ENCODE measurements at places on chromosomes 2 and 18.

- no peak for DNase-seq
Observed at GRCh38 chr2:160646684-160647444, 153.3 kb upstream of the RBMS1 start.

DNA sequence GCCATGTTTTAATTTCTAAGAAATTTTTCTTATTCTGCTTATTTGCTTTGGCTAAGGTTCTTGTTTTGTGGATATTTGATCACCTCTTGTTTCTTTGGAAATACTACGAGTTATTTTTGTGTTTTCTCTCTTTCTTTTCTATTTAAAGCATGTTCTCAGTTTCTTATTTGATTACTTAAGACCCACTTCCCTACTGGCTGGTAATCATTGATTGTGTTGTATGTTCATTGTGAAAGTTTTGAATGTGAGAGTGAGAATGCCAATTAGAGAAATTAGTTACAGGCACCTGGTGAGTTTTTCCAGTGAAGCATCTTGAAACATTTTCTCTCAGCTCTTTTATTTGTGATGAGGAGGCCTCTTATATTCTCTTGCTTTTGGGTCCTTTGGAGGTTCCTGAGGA lies 226.7 kb upstream of the MC4R start:
- DNase-seq, result no peak

- no peak for DNase-seq
Observed at GRCh38 chr2:120600786-120601185, 134.9 kb upstream of the GLI2 start.

DNA sequence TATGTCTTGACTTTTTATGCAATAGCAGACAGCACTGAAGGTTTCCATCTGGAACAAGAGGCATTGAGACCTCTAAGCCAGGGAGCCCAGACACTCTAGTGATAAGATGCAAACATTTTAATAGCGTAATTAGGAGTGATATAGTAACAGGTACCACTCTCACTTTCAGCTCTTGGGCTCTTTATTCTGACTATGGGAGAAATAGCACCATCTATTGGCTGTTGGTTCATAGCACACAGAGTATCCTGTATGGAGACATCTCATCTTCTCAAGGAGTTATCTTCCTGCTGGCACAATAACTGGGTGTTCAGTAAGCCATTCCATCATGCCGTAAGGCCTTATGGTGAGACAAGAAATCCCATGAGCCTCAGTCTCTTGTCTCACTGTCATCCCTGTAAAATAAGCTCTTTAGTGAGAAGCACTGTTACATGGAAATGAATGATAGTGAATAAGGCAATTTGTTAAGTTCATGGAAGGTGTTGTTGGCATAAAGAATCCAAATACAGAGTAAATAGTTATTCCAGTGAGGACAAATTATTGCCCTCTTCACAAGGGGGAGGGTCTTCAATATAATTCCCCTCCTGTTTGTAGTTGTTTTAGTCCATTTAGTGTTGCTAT lies 48.3 kb downstream of the THUMPD2 start:
- no peak for DNase-seq

- no peak for DNase-seq
Observed at GRCh38 chr2:236767941-236768340, 198.3 kb downstream of the ACKR3 start.

GRCh38 chr2:16021611-16022363 lies 81.4 kb downstream of the MYCN start:
- DNase-seq, result peak; percentile 28

DNA sequence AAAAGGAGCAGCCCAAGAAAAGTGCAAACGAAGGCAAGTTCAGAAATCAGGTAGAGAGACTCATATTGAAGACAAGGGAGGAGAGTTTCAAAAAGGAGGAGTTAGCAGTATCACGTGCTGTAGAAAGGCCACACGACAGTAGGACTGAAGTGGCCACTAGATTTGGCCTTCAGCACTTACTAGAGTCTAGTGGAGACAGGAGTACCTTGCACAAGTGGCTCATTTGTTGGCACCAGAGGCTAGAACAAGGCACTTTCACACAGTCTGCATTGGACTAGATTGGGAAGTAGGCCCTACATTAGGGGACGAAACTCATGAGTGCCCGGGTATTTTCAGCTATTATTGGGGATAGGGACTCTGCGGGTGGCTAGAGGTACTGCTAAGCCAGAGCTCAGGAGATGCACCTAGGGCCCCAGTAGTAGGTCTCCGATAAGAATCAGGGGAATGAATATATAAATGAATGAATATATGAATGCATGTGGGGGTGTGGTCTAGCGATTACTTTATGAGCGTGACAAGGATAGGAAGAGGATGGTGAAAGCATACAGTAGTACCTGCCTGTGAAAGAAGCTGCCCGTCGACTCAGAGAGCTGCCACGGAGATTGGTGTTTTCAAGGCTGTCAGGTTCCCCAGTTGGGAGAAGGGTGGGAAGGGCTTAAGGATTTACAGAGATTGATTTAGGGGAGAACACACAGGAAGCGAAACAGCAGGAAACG lies 1.4 kb upstream of the NCOA1 start:
- no peak for DNase-seq

DNA sequence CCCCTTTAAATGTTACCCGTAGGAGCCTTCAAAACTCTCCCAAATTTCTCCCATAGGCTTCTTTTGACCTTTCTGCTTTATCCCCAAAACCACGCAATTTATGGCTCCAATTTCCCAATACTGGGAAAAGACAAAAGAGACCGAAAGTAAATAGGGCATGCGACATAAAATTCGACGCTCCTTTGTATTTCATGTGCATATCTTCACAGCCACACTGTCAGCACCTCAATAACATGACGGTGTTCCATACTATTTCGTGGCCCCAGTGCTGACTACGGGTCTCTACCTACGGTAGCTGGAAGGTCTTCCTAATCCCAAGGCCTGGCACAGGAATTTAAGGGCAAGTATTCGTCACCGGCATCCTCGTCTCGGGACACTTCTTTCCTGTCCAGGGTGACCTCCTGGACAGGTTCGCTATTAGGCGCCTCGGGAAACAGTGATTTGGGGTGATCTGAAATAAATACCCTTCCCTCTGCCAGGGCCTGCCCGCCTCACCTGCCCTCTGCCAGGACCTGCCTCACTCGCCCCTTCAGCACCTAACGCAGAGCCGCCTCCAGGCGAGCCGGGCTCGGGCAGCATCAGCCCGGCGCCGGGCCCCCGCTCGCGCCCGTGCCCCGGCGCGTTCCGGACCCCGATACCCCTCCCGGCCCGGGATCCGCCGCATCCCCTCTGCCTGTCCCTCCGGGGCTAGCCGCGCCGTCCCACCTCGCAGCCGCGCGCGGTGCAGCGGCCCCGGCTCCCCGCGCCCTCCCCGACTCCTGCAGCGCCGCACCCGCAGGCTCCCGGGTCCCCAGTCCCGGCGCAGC lies 680 bp downstream of the DTNB start:
- DNase-seq, result peak; percentile 37

GRCh38 chr18:63306819-63307550 lies 12.6 kb downstream of the BCL2 start:
- no peak for DNase-seq

GRCh38 chr18:78321402-78321801 lies 658.2 kb upstream of the SALL3 start:
- DNase-seq, result no peak

GRCh38 chr2:207747653-207748560 lies 21.8 kb downstream of the FZD5 start:
- no peak for DNase-seq

DNA sequence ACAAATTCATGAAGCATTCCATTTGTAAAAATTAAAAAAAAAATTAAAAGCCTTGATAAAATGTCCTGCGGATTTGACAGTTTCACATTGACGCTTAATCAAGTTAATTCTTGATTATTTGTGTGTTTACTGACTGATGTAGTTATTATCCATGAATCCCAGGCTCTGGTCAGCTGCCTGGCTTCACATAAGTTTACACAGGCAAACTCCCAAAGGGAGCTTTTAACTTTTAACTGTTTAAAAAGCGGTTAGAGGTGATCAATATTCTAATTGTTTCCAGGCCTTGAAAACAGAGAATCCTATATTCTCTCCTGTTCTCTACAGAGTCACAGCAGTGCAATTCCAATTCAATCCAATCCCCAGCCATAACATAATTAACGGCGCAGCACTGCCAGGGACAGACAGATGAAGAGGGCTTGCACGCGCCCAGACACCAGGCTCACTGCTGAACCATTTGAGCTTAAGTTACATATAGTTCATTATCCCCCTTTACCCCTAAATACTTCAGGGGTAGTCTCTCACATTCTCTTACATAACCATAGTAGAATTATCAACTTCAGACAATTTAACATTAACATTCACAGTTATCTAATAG lies 47.5 kb downstream of the ATP8B1 start:
- no peak for DNase-seq

- DNase-seq, result no peak
Observed at GRCh38 chr18:49610022-49610445, 48.2 kb downstream of the LIPG start.

- DNase-seq, result no peak
Observed at GRCh38 chr18:73636355-73636754, 511.3 kb downstream of the FBXO15 start.

DNA sequence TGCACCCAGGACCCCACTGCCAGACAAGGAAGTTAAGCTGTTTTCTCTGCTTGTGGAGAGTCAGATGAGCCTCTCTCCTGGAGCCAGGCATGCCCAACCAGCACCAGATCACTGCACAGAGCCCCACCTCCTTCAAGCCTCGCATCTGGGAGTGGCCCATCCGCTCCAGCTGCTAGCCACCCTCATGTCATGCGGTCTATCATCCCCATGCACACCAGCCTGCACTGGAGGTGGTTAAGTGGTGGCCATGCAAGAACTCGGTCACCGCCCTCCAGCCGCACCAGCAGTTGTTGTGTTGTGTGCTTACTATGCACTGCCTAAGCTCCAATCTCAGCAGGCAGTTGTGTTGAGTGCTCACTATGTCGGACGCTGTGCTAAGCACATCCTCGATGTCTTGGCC lies 177.9 kb upstream of the SLC14A2 start:
- DNase-seq, result no peak

DNA sequence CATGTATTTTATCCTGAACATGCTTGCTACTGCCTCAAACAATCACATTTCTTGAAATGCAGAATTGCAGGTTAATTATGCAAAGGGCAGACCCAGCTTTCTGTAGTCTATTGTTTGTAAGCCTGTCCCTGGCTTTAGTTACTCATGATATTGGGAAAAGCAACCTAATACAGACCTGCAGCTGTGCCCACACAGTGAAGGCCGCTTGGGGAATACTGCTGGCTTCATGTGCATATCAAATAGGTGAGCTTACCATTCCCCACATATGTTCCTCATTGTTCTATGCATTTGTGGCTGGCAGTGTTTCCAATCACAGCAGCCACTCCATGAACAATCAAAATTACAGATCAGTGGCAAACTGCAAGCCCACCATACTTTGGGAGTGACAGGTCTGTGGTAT lies 186.3 kb downstream of the TMEM163 start:
- DNase-seq, result no peak

DNA sequence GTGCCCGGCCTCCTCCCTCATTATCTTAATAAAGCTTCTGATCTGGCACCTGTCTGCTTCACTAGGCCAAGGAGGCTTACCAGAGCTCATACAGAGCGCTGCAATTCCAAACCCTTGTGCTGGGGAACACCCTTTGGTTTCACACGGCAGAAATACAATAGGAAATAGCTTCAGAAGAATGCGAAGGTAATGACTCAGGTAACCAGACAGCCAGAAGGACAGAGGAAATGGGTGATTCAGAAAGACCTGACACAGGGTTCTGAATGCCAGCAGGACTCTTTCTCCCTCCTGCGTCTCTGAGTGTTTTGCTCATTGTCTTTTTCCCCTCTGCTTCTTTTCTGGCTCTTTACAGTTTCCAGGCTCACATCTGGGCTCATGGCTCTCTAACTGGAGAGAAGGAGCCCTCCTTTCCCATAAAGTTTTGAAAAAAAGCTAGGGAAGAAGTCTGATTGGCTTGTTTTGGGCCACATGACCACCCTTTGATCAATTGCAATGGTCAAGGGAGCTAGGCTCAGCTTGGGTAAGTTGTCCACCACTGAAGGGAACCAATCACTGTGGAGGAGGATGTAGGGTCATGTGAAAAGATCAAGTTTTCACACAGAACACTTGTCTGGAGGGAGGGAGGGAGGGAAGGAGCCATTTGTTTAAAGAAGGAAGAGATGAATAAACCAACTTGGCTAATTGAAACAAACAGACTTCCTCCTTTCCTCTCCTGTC lies 90.5 kb upstream of the UPP2 start:
- DNase-seq, result no peak

DNA sequence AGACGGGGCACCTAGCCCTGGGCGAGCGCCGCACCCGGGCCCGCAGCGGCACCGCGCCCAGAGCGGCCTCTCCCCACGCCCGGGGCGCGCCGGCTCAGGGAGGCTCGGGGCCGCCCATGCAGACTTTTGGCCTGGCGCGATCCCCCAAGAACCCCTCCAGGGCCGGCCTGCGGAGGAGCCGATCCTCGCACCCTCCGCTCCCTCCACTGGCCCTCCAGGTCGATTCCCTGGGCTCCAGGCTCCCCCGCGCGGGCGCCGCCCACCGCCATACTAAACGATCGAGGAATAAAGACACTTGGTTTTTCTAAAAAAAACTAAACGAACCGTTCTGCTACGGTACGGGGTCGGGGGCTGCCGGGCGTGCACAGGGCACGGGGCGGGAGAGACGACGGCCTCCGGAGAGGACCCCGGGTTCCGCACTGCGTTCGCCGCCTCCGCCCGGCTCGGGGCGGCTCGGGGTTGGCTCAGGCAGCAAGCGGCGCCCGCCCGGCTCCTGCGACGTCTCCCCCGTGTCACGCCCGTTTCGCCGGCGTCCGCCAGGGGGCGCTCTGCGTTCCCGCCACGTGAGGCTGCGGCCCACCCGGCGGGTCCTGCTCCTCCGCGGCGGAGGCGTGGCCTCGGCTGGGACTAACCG lies 365 bp upstream of the KHK start:
- peak; percentile 95 for DNase-seq

- no peak for DNase-seq
Observed at GRCh38 chr2:217108575-217109027, 248.7 kb upstream of the TNP1 start.

GRCh38 chr2:229132236-229132635 lies 138.9 kb downstream of the PID1 start:
- no peak for DNase-seq

DNA sequence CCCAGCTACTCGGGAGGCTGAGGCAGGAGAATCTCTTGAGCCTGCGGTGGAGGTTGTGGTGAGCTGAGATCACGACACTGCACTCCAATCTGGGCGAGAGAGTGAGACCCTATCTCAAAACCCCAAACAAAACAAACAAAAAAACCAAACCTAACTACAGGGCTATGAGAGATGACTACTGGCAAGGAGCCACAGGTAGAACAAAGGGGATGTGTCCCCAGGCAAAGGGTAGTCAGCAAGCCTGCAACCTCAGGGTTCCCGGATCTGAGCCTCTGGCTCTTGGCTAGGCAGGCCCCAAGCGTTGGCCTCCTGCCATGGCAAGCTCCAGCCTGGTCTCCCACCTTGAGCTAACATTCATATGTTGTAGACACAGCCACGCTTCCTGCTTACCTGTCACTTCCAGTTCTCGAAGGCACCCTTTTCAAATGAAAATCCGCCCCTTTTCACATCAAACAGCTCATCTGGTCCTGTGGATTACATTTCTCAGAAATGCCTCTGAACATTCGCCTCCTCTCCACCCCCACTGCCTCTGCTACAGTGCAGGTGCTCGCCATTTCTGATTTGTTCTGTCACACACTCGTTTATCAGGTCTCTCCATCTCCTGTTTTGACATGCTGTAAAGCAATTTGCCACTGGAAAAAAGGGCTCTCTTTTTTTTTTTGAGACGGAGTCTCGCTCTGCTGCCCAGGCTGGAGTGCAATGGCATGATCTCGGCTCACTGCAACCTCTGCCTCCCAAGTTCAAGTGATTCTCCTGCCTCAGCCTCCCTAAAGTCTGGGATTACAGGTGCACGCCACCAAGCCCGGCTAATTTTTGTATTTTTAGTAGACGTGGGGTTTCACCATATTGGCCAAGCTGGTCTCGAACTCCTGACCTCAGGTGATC lies 13.1 kb upstream of the ACTR3 start:
- peak; percentile 44 for DNase-seq

GRCh38 chr2:225488743-225489142 lies 89.2 kb downstream of the NYAP2 start:
- DNase-seq, result no peak

All from HuH-7.5 (cell line).